NCI-H2029 (cell line): ENCODE measurements at places on chromosomes 5 and 9.

GRCh38 chr5:58439094-58439644 is 20.7 kb downstream of the PLK2 start:
- DNase-seq = no peak

- no peak for DNase-seq
Observed at GRCh38 chr9:112860451-112860850, 30.2 kb downstream of the SLC46A2 start.

GRCh38 chr9:34612788-34613390 is 992 bp upstream of the RPP25L start:
- peak; percentile 60 for DNase-seq

GRCh38 chr5:173454736-173455598 is 126.8 kb upstream of the STC2 start:
- no peak for DNase-seq

GRCh38 chr5:98368141-98368540 is 405.3 kb upstream of the RGMB start:
- no peak for DNase-seq

GRCh38 chr5:124402144-124402581 is 344.3 kb downstream of the ZNF608 start:
- DNase-seq = no peak

DNA sequence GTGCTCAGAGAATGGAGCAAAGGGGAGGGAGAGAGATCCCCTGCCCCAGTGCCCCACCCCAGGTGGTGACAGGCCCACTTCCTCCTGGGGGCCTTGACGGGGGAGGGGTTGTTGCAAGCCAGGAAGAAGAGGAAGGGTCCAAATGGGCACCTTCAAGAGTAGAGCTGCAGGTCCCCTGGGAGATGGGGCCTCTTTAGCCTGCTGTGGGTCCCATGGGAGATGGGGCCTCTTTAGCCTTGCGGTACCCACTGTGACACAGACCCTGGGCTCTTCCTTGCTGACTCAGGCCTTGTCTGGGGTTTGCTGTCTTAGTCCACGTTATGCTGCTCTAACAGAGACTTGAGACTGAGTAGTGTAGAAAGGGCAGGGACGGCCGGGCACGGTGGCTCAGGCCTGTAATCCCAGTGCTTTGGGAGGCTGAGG is 9.6 kb upstream of the TOR4A start:
- DNase-seq = no peak

DNA sequence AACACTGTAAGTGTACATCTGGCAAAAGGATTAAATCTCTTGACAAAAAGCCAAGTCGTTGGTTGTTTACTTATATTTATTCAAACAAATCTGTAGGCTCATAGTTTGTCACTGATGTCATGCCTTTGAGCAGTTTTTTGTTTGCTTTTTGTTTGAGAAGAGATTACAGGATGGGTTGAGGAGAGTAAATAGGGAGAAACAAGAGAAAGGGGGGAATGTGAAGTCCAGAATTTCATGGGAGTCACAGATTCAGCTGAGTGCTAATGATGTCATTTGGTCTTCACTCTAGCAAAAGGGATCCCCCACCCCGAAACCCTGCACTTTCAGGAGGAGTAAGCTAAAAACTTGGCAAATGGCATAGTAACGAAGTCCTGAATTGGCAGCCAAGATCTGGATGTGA is 337.4 kb downstream of the GLIS3 start:
- peak; percentile 49 for DNase-seq

- DNase-seq = no peak
Observed at GRCh38 chr5:26259081-26259480, 779.3 kb downstream of the CDH9 start.

DNA sequence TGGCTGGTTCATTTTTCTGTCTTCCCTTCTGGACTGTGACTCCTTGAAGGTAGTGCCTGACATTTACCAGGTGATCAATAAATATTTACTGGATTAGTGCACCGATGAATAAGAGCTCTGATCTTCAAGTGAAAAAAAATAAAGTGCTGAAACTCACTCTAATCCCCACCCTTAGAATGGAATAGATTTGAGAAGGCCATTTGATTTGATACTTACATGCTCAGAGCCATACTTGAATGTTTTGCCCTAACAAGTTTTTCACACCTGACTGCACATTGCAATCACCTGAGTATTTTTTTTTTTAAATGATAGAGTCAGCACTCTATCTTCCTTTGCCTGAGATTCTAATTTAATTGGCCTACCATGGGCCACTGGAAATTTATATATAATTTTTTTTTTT is 105.7 kb downstream of the LRRC70 start:
- no peak for DNase-seq

- no peak for DNase-seq
Observed at GRCh38 chr9:92740446-92740961, 24.1 kb downstream of the BICD2 start.

DNA sequence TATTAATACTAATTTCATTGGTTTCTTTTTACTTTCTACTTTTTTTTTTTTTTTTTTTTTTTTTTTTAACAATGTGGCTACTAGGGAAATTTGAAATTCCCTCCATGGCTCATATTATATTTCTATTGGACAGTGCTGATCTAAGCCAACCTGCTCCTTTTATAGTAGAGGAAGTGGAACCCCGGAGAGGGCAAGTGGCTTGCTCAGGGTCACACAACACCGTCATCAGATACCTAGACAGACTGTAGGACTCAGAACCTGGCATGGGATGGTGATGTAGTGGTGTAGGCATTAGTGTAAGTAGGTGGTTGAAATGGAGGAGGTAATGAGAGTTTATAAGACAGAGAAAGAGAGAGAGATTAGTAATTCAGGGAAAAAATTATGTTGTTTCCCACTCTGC is 10.8 kb downstream of the ZNF618 start:
- peak; percentile 40 for DNase-seq

DNA sequence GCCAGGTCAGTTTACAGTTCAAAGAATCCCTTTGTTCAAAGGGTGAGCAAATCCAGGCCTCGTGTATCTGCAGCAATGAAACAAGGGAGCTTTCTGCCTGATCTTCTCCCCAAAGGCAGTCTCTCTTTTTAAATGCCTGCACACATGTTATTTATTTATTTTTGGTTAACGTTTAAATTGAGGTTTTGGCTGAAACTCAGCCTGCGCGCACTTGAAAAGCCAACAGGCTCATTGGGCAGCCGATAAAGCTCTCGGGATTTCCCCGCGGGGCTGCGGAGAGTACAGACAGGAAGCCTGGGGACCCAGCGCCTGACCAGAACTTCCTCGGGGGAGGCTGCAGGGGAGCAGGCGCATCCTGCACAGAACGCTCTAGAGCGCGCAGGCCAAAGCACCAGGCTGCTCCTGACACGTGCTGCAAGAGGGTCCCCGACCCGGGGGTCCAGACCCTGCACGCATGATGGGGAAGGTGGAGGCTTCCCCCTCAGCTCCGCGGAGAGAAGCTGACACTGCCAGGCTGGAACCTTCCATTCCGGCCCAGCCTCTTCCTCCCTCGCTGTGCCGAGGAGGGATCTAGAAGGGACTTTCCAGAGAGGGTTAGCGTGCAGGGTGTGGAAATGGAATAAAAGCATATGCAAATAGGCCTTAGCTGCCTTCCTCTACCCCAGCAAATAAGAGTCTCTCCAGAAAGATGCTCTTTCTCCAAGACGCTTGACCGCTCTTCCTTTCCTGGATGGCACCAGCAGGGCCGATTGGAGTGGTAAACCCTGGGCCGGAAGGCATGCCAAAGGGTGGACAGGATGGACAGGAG is 46.1 kb downstream of the PTTG1 start:
- no peak for DNase-seq

DNA sequence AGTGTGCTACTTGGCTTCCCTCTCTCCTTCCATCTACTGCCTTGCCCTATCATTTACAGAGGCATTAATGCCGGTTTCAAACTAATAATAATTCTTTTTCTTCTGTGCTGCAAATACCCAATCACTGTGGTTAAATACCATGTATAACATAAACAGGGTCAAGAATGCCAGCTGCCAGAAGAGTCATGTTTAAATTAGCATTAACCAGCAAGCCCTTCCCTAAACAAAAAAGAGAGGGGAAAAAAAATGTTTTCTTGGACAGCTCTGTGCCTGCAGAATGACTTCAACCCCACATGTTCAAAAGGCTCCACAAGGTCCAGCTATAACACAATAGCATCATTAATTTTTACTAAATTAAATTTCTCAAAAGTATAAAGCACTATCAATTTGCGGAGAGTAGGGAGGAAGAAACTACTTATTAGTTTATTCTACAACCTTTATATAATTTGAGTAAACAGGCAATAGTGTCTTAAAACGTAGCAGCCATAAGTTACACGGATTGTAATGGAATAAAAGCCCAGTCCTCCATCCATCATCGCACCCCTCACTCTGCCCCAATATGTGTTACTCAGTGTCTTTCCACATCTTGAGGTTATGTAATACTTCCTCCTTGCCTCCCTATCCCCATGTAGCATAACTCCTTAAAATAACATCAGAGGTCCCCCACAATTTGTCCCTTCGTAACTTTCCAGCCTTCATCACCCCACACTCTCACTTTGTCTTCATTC is 3.9 kb downstream of the LPAR1 start:
- DNase-seq = no peak

GRCh38 chr5:444226-444625 is 1.2 kb downstream of the EXOC3 start:
- DNase-seq = no peak

GRCh38 chr9:129267141-129267540 is 89.1 kb upstream of the IER5L start:
- no peak for DNase-seq

DNA sequence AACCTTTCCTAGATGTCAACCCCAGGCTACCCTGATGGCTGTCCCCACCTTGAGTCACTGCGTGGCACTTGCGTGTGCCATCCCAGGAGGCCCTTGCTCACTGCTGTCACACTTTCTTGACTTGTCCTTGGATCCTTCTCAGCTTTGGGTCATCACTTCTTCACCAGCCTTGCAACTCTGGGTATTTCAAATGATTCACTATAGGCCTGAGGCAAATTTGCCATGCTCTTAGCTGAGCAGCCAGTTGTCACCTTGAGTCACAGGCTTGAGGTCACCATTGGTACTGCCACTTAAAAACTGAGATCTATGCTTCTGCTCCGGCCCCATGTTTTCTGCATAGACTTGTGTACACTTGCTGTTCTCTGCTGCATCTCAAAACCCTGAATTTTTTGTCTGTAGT is 84.7 kb downstream of the BASP1 start:
- no peak for DNase-seq

DNA sequence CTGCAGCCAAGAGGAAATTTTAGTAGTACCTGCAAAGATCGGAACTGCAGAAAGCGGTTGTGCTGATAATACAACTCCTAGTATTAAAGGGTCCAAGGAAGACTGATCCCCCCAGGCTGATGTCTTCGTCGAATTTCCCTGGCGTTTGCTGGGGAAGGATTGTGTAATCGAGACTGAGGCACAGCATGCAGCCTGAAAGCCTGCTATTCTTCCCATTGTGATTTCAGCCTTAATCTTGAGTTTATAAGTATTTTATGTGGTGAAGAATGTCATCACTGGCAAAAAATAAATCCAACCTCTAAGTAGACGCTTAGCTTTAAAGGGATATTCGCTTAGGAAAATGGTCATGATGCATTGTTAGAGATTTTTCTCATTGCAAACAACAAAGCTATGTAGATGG is 21.3 kb upstream of the LMX1B start:
- no peak for DNase-seq

- no peak for DNase-seq
Observed at GRCh38 chr5:132725745-132726144, 11.6 kb downstream of the KIF3A start.

- no peak for DNase-seq
Observed at GRCh38 chr5:24163091-24163490, 481.7 kb downstream of the CDH10 start.

GRCh38 chr5:125129151-125129806 is 382.8 kb upstream of the ZNF608 start:
- DNase-seq = no peak

DNA sequence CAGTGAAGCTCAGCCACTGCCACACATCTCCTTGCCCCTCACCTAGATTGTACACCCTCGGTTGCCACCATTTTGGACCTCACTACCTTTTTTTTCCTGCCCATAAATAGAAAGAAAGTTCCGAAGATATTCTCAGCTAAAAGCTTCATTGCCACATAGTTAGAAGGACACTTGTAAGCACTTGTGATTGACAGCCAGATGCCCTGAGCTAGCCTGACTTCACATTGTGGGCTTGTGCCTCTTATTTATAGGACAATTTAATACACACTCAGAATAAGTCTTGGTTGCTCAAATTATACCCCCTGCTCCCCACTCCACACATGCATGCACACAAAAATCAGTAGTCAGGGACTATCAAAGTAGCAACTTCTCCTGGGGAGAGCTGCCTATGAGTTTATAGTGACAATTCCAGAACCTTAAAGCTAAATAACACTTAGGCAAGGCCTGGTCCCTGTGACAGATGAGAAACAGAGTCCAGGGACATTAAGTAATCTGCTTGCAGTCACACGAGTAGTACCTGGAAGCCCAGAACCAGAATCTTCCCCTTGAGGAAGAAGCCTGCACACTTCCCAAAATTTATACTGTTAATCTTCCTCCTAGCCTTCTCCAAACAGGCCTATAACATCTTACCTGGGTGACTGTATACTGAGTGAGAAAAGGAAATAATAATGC is 184.8 kb downstream of the BRINP1 start:
- no peak for DNase-seq

DNA sequence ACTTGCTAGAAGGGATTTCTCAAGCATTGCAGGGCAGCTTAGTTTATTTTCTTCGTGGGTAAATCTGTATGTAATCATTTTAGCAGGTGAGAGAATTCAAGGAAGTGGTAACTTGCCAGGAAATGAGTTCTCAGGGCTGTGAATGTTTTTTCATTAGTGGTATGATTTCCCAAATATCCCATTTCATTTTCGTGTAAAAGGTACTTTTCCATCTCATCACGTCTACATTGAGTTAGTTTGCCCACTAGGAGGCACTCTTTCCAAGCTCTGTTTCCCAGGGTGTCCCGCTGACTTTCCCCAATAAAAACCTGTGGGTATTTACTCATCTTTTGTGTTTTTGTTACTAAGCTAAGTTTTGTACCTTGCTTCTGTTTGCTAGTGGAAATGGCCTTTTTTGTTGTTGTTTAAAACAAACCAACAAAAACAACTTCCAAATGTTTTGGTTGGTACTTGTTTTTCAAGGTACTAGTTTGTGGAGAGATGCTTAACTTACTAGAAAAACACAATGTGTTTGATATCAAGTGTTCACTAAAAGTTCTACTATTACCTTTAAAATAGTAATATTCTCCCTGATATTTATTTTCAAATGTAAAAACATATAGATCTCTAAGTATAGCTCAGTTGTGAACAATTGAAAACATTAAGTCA is 373.6 kb downstream of the ADGRV1 start:
- peak; percentile 1 for DNase-seq

DNA sequence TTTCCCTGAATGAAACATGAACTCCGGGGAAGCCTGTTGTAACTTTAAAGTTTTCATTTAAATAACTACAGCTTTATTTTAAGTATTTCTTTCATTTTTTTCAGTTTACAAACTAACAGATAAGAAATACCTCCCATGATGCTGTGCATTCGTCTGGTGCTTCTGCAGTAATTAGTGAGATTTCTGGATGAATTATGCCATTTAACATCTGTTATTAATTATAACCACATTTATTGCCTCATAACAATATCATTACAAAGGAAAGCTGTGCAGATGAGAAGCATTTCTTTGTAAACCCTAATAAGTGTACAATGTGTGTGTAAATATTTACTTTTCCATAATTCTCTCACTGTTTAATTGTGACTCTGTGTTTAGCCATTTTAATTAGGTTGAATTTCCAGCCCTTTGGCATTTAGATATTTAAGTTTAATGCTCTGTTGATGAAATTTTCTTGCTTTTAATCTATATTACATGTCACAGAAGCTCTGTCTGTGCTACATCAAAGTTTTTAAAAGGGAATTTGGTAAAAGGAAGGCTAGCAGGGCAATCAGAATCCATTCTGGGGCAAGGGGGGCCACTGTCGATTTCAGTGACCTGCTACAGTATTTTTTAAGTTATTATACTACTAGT is 418.0 kb downstream of the SPATA31D1 start:
- DNase-seq = no peak

- DNase-seq = peak; percentile 17
Observed at GRCh38 chr9:114671605-114672004, 10.4 kb downstream of the TEX48 start.
